RPMI7951 (cell line): ENCODE measurements at places on chromosomes 3 and 15. TPM values are rescaled to one million over a fixed set of nuclear protein-coding genes. Genes with fewer than 3 reads are reported as not detected.

Gene IL12A
- 0.49 and 0.72 TPM in 2 replicates for total RNA-seq

Gene NPAP1
- total RNA-seq = not detected in 2 replicates

Gene RBPMS2
- not detected in 2 replicates for total RNA-seq

Gene CERS3
- not detected in 2 replicates for total RNA-seq

Gene FANCD2
- 32.3 and 37.5 TPM in 2 replicates for total RNA-seq

Gene SPG21
- total RNA-seq = 80.7 and 94.9 TPM in 2 replicates

Gene CCR3
- 0.10 TPM in 1 of 2 replicates, not detected in the other for total RNA-seq

Gene SEMA3B
- total RNA-seq = 3.1 and 5.6 TPM in 2 replicates

Gene CADM2
- total RNA-seq = under 0.01 TPM in 1 of 2 replicates, not detected in the other

Gene GP9
- total RNA-seq = not detected in 2 replicates

Gene PODXL2
- total RNA-seq = 5.9 and 6.9 TPM in 2 replicates

Gene CLDN1
- total RNA-seq = 0.59 and 1.3 TPM in 2 replicates

Gene GOLGA8H
- not detected in 2 replicates for total RNA-seq

Gene IL16
- total RNA-seq = 0.96 and 1.4 TPM in 2 replicates

Gene EPHB1
- total RNA-seq = 1.6 and 2.6 TPM in 2 replicates

Gene GRIP2
- total RNA-seq = under 0.01 TPM in 1 of 2 replicates, not detected in the other

Gene SOX14
- total RNA-seq = not detected in 2 replicates

Gene SCAMP5
- 4.0 and 4.4 TPM in 2 replicates for total RNA-seq

Gene CXCR6
- not detected in 2 replicates for total RNA-seq

Gene CLK3
- 55.5 and 65.5 TPM in 2 replicates for total RNA-seq

Gene ECE2
- not detected in 2 replicates for total RNA-seq

Gene PIGZ
- total RNA-seq = 2.8 and 4.5 TPM in 2 replicates

Gene P2RY14
- total RNA-seq = not detected in 2 replicates

Gene ATP13A5
- total RNA-seq = not detected in 2 replicates

Gene SGO1
- 26.0 and 33.8 TPM in 2 replicates for total RNA-seq

Gene OSTN
- not detected in 2 replicates for total RNA-seq

Gene STRA6
- total RNA-seq = 95.7 and 114 TPM in 2 replicates

Gene ARPP21
- not detected in 2 replicates for total RNA-seq

Gene GNL3
- total RNA-seq = 129 and 147 TPM in 2 replicates

Gene ROBO2
- not detected in 2 replicates for total RNA-seq

Gene RNU5B-1
- total RNA-seq = not detected in 2 replicates
